SJCRH30 (cell line): ENCODE measurements at places on chromosomes 6 and 20. TPM values are rescaled to one million over a fixed set of nuclear protein-coding genes. Genes with fewer than 3 reads are reported as not detected.

The MC3R gene
- total RNA-seq: not detected in 2 replicates

The GINS1 gene
- total RNA-seq: 76.4 and 85.0 TPM in 2 replicates

The AVP gene
- total RNA-seq: not detected in 2 replicates

DNA sequence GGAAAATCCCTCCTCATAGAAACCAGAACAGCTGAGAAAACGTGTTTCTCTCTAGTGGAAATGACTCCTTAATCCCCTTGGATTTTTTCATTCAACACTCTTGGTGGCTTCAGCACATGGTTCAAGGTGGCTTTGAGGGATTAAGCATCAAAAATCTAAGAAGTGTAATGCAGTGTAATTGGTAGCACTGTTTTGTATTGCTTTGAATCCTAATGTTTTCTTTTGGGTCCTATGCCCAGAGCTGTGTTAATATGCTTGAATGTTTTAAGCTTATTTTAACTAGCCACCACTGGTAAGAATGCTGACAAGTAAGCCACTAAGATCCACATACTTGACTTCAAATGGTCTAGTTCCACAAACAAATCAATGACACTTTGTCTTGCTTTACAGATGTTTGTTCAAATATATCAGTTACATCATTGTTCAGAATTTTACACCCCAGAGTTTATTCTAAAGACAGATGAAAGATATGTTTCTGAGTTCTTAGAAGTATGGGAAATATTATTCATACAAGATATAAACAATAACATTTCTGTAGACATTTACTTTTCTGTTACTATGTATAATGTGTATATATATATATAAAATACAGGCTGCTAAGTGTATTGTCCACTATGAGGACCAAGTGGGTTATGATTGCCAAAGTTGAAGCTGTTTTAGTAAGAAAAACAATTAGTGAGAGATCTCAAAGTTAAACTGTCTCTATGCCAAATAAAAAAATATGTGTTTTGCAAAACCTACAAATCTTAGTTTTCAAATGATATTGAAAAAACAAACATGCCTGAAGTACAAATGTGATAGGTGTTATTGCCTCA is 220.8 kb downstream of the OGFRL1 start:
- DNase-seq: peak; percentile 51
- H3K36me3 ChIP-seq: no peaks in the 10 kb centered on the region
- H3K4me3 ChIP-seq: no peak overlapping the region
